Lung (tissue), 17 donors: ENCODE measurements at places on chromosomes 16 and 17. TPM values are rescaled to one million over a fixed set of nuclear protein-coding genes. Genes with fewer than 3 reads are reported as not detected.
A peak's percentile ranks its signal among the peaks of the same experiment; 100 is the strongest.

DNA sequence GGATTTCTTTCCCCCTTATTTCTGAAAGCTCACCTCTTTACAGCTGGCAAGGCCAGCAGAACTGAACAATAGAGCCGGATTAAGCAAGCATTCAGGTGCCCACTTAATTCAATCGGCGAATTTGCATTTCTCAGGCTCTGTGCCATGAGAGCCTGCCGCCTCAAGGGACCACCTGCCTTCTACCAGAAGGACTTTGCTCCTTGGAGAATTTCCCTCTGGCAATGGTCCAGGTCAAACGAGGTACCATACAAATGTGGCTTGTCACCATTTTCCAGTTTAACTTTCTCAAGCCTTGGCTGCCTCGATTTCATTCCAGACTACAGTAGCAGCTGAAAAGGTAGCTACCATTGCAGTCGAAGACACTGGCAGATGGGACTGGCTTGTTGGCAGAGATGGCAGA is 534.0 kb downstream of the MAF start:
- DNase-seq = peak; percentile 74

GRCh38 chr16:8628981-8629725 is 7.7 kb downstream of the METTL22 start:
- no peak for DNase-seq

- no peak for DNase-seq
Observed at GRCh38 chr17:68780596-68780995, 174.6 kb downstream of the ABCA8 start.

- DNase-seq = no peak
Observed at GRCh38 chr17:47295037-47295873, 28.5 kb upstream of the EFCAB13 start.

DNA sequence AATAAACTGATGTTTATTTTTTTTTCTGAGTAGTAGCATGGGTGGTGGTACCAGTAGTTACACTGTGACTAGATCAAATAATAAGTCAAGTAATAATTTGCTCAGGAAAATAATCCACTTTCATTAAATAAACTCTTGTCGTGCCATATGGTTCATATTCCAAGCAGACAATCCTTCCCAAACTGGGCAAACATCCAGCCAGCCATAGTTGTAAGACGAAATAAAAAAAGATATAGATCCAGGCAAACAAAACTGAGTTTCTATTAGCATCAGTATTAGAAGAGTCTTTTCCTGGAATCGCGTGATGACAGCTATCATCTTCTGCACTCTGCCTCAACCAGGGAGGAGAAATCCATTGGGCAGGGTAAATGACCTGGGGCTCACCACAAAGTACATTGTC is 508.4 kb upstream of the GOT2 start:
- peak; percentile 88 for DNase-seq

DNA sequence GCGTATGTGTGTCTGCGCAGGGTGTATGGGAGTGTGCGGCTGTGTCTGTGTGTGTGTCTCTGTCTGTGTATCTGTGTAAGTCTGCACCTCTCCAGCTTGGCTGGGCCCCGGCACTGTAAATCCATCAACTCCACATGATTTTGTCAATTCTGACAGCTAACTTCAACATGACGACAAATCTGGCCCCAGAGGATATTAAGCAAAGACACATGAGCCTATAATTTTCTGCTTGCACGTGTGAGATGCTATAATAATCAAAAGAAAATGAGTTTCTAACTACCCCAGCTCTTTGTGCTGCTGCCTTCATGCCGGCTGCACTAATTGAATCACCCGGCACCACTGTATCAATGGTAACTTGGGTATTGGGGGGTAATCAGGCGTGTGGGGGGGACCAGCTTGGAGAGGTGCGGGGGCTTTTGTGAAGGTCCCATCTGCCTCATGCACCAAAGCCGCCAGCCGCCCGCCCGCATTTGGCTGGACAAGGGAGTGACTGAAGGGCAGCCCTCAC is 57.6 kb upstream of the LHX1 start:
- no peak for DNase-seq

- DNase-seq = no peak
Observed at GRCh38 chr17:63644846-63645245, 22.6 kb downstream of the MAP3K3 start.

GRCh38 chr17:3826191-3826590 is 19.9 kb downstream of the NCBP3 start:
- DNase-seq = no peak

The ZNF205 gene
- 12.7 TPM for total RNA-seq

The HBA2 gene
- total RNA-seq = 671 TPM

The SP2 gene
- total RNA-seq = 19.9 TPM

The TAC4 gene
- not detected for total RNA-seq

The ACSM3 gene
- total RNA-seq = 23.0 TPM
